ENCODE measurements at places on chromosomes 6 and 20. TPM values are rescaled to one million over a fixed set of nuclear protein-coding genes. Genes with fewer than 3 reads are reported as not detected.

Gene NRSN1
- not detected for polyA plus RNA-seq

Gene FOXQ1
- 1.9 TPM for polyA plus RNA-seq

Gene C20orf141
- 0.36 TPM for polyA plus RNA-seq

Gene AURKA
- polyA plus RNA-seq, result 89.3 TPM

Gene ETV7
- polyA plus RNA-seq, result 0.18 TPM

Gene TNNC2
- 1.4 TPM for polyA plus RNA-seq

Gene CCN2
- polyA plus RNA-seq, result 347 TPM

- peak; percentile 87 for DNase-seq
These were observed 69.3 kb upstream of the SYNJ2 start for GRCh38 chr6:157912326-157912725.

GRCh38 chr6:149236589-149236988, 80.9 kb upstream of the TAB2 start:
- peak; percentile 90 for DNase-seq

DNA sequence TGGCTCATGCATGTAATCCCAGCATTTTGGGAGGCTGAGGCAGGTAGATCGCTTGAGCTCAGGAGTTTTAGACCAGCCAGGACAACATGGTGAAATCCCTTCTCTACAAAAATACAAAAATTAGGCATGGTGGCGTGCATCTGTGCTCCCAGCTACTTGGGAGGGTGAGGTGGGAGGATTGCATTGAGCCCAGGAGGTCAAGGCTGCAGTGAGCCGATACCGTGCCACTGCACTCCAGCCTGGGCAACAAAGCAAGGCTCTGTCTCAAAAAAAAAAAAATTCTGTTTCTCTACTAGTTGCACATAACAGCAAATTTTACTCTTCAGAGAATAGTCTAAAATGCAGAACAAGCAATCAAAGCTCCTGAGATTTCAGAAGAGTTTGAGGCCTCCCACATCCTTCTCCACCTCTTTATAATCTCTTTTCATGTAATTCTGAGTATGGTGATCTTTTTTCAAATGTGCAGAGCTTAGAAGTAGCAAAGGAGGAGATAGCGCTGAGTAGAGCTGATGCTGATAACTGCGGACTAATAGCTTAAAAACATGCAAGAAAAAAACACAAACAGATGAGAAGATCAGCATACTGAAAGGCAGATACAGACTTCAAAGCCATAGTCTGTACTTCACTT, 23.3 kb downstream of the LRRN4 start:
- DNase-seq, result no peak

DNA sequence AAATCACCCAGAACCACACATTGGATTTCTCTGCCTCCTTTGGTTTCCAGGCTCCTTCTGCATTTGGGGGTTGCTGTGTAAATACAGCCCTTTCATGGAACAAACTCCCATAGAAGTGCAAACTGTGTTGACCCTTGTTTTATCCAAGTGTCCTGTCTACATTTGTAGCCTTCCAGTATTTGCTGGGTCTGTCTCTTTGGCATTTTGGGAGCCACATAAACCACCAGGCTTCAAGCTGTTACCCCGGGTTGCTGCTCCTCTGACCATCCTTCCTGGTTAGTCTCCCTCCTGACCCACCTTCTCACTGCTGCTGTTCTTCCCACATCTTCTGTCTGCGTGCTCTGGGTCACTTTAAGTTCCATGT, 7.6 kb upstream of the MTHFD1L start:
- no peak for DNase-seq

DNA sequence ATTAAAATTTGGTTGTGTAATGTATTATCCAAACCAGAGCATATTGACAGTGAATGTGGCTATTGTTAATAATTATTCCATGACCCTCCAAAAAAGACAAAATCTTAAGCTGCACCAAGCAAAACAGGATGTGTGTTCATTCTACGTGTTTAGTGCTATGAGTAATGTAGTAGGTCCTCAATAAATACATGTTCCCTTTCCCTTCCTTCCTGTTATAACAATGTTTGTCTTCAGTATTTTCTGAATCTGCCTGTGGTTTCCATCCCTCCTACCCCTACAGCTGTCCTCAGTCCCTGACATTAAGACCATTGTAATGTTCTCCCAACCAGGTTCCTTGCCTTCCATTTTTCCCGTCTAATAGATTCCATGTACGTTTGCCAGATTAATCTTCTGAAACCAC, 163.8 kb downstream of the AIG1 start:
- DNase-seq, result no peak

- no peak for DNase-seq
These were observed 625.0 kb upstream of the MAN1A1 start for GRCh38 chr6:119974430-119975159.

GRCh38 chr6:108686896-108687295, 126.2 kb downstream of the FOXO3 start:
- no peak for DNase-seq

- DNase-seq, result no peak
These were observed 11.4 kb upstream of the C6orf141 start for GRCh38 chr6:49539102-49539501.

GRCh38 chr6:80403365-80403764, 296.9 kb downstream of the BCKDHB start:
- DNase-seq, result no peak

GRCh38 chr6:5211492-5211891, 49.3 kb downstream of the LYRM4 start:
- no peak for DNase-seq

GRCh38 chr20:46367967-46368901, 38.2 kb downstream of the ELMO2 start:
- no peak for DNase-seq

DNA sequence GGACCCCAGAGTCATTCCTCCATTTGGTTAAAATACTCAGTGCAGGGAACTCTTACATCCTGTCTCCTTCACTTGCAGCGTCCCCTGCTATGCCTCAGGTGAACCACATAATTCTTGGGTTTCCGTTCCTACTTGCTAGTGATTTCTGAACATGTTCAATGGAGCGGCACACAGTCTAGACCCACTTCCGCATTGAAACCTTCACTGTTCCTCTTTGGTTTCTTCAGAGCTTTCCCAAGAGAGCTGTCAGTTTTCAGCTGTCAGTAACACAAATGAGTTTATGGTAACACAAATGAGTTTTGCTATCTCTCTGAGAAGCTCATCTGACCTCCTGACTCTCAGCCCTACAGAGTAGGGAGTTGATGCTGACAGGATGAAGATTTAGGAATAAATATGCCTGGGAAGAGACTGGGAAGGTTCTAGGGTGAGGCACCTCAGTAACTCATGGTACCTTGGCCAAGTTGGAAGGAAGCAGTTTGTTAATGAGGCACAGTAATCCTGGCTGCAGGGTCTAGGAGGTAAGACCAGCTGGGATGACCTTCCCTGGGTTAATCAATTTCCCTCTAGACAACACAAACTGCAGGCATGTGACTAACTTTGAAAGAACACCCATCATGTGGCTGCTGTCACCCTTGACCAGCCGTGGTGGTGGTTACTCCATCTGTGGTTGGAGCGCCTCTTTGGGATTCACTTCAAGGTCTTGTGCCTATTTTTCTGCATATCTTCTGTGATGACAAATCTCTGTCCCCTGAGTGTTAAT, 5.4 kb downstream of the SYS1 start:
- DNase-seq, result no peak

DNA sequence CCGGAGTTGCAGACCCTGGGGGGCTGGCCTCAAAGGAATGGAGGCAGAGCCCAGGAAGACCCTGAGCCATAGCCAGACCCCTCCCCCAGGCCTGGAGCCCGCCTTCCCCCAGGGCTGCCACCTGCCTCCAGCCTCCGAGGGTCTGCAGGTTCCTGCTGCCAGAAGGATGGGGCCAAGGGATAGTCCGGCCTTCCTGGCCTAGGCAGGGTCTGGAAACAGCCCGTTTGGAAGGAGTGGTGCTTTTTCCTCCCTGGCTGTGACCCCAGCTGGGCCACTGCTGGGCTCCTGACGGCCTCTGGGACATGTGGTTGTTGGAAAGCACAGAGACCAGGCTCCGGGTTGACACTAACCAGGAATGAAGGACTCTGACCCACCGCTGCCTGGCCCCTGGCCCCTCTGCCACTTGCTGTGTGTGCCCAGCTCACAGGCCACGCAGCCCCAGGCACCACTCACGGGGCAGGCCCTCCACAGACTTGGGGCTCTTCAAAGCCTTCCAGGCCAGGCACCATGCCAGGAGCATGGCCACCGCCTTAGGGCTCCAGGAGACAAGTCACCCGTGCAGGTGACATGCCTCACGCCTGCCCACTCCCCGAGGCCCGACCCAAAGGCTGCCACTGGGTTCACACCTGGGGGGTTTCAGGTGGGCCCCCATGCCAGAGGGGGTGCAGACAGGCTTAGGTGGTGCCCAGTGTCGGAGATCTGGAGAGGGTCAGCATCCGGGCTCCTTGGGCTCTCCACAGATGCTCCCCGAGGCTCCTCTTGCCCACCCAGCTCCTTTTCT, 3.9 kb upstream of the LAMA5 start:
- DNase-seq, result no peak

GRCh38 chr6:130810307-130811030, 16.7 kb upstream of the SMLR1 start:
- DNase-seq, result peak; percentile 61

GRCh38 chr6:157246048-157246630, 77.2 kb downstream of the TMEM242 start:
- no peak for DNase-seq

Measured in fibroblast of lung (primary cell).